ENCODE measurements at places on chromosomes 6 and 20. TPM values are rescaled to one million over a fixed set of nuclear protein-coding genes. Genes with fewer than 3 reads are reported as not detected.

- H3K36me3 ChIP-seq: peaks cover 33% of the 10 kb centered on the region
- H3K27ac ChIP-seq: no peak overlapping the region
- H3K27me3 ChIP-seq: no peaks in the 10 kb centered on the region
- no peak overlapping the region for H3K4me3 ChIP-seq
Measured at GRCh38 chr6:135438907-135439535, 58.5 kb downstream of the AHI1 start.

DNA sequence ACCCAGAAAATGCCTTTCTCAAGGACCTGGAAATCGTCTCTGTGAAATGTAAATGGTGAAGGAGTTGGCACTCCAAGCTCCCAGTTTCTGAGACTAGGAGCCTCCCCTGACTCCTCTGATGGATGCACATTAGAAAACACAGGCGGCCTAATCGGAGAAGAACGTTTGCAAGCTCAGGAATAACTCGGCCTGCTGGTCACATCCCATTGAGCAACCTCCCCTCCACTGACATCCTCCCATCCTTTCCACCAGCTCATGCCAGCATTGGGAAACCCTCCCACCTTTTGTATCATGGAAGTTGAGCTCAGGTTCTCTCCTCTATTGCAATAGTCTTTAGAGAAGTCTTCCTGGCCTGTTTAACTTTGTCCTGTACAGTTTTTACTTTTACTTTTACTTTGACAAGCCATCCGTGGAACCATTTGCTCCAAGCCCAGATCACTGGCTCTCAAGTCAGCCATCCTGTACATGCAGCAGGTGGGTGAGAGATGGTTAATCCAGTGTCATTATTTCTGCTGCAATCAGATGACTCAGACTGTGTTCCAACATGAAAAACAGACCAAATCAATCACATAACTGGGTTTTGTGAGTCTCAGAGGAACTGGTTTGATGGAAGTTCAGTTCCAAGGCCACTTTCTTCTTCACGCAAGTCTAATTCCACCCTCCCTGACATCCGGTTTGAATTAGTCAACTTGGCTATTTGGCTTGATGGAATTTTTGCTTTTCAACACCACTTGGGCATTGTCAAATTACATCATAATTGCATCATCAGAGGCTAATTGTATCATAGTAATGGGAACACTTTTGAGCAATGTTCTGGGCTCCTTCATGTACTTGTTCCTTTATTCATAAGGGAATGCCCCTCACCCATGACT lies 619.4 kb upstream of the CDH4 start:
- no peak overlapping the region for H3K27ac ChIP-seq
- no peak for DNase-seq
- H3K27me3 ChIP-seq: no peaks in the 10 kb centered on the region
- no peaks in the 10 kb centered on the region for H3K4me1 ChIP-seq
- H3K4me3 ChIP-seq: no peak overlapping the region

ENPP5 gene
- total RNA-seq: 17.1 TPM

DNA sequence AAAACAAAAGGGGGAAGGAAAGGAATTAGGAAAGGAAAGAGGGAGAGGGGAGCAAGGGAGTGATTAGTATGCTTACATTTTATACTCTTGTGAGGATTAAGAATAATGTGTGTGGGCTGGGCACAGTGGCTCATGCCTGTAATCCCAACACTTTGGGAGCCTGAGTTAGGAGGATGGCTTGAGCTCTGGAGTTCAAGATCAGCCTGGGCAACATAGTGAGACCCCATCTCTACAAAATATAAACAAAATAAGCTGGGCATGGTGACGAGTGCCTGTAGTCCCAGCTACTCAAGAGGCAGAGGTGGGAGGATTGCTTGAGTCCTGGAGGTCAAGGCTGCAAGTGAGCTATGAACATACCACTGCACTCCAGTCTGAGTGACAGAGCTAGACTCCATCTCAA lies 47.0 kb downstream of the SHLD1 start:
- no peaks in the 10 kb centered on the region for H3K27me3 ChIP-seq
- H3K36me3 ChIP-seq: no peaks in the 10 kb centered on the region
- H3K4me3 ChIP-seq: no peak overlapping the region
- H3K27ac ChIP-seq: no peak overlapping the region
- DNase-seq: no peak

GRCh38 chr20:63125838-63126601 lies 89.9 kb downstream of the YTHDF1 start:
- no peaks in the 10 kb centered on the region for H3K36me3 ChIP-seq
- no peak overlapping the region for H3K4me3 ChIP-seq
- H3K4me1 ChIP-seq: no peaks in the 10 kb centered on the region
- no peak overlapping the region for H3K27ac ChIP-seq
- peaks cover 79% of the 10 kb centered on the region for H3K27me3 ChIP-seq

DNA sequence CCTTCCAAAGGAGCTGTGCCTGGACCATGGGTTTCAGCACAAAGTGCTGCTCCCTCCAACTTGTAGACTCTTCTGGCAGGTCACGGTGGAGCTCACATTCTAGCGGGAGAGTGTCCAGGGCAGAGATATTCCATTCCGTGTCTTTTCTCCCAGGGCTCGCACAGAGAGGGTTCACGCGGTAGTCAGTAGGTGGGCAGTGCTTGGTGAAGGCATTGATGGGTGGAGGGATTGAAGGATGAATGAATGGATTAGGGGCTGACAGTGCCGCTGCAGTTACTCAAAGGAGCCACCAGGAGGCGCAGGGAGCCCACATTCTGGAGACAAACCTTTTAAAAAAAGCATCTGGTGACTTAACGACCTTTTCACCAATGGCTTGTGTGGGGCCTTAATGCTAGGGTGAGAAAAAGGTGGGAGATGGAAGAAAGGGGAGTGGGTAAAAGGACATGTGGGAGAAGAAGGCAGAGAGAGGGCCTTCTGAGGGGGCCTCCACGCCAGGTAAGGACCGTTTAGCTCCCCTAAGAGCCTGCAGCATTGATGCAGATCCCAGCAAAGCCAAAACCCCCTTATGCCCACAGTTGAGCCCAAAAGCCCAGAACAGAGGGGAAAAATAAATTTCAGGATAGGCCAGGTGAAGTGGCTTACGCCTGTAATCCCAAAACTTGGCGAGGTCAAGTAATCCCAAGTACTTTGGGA lies 17.5 kb upstream of the FAM110A start:
- H3K4me3 ChIP-seq: no peak overlapping the region
- no peaks in the 10 kb centered on the region for H3K4me1 ChIP-seq
- peak; percentile 54 for DNase-seq
- H3K36me3 ChIP-seq: no peaks in the 10 kb centered on the region

Measured in left lung (tissue), 14 donors.